ENCODE measurements at places on chromosomes 2 and 18.
A peak's percentile ranks its signal among the peaks of the same experiment; 100 is the strongest.

- no peak for DNase-seq
Measured at GRCh38 chr2:135826544-135826943, 10.4 kb downstream of the LCT start.

DNA sequence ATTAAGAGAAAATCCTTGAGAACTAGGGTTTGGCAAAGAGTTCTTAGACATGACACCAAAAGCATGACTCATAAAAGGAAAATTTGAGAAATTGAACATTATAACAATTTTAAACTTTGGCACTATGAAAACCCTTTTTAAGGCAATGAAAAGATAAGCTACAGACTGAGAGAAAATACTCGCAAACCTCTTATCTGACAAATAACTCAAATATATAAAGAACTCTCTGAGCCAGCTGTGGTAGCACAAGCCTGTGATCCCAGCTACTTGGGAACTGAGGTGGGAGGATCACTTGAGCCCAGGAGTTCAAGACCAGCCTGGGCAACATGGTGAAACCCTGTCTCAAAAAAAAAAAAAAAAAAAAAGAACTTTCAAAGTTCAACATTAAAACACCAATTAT, 70.5 kb downstream of the FAM168B start:
- DNase-seq: no peak

GRCh38 chr18:78580835-78581339, 398.7 kb upstream of the SALL3 start:
- no peak for DNase-seq

GRCh38 chr18:58222432-58223125, 178.6 kb downstream of the NEDD4L start:
- DNase-seq: no peak

- no peak for DNase-seq
Measured at GRCh38 chr2:41353060-41353459, 694.8 kb upstream of the PKDCC start.

DNA sequence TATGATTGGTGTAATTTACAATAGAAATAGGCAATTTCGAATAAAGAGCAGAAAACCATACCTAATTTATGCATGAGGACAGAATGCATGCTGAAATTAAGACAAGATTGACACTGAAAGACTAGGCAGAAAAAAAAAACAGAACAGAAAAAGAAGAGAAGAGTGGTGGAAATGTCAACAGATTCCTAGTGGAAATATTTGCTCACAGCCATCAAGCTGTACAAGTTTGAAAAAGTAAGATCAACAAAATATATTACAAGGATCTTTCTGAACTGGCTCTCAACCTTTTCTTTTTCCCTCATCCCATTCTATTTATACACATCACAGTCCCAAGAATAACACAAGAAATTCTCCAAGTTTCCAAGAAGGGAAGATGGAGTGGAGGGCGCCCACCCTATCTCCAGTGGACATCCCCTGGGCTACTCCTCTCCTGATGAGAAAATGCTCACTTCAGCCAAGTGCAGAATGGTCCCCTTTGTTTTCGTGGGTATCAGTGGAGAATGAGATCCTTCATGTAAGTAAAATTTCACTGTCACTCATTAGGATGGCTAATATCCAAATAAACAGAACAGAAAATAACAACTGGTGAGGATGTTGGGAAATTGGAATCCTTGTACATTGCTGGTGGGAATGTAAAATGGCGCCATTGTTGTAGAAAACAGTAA, 51.0 kb upstream of the ZNF532 start:
- DNase-seq: no peak

DNA sequence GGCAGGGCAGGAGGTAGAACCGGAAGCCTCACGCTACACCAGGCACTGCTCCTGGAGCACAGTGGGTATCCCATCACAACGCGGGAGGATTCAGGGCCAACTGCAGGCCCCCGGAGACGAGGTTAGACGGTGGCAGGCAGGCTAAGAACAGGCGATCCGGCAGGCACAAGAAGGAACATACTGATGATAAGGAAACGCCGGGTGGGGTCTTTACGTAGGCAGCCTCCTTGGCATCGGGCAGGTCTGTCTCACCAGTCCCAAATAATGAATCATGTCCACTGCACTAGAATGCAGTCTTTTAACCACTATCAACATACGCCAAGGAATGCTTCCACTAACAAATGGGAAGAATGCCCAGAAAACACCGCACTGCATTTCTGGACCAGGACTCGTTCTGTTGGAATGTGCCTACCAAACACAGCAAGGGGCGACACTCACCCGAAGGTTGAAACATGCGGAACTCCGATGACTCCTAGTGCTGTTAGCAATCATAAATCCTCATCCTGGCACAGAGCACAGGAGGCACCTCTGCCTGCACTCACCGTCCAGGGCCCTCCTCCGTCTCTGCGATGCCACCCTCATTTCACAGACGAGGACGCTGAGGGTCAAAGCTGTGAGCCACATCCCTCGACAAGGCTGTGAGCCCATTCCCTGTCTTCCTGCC, 35.2 kb downstream of the ZNF516 start:
- DNase-seq: no peak

- DNase-seq: no peak
Measured at GRCh38 chr2:232896720-232897597, 26.9 kb downstream of the SNORC start.

- no peak for DNase-seq
Measured at GRCh38 chr2:45259547-45260160, 250.4 kb upstream of the SIX2 start.

DNA sequence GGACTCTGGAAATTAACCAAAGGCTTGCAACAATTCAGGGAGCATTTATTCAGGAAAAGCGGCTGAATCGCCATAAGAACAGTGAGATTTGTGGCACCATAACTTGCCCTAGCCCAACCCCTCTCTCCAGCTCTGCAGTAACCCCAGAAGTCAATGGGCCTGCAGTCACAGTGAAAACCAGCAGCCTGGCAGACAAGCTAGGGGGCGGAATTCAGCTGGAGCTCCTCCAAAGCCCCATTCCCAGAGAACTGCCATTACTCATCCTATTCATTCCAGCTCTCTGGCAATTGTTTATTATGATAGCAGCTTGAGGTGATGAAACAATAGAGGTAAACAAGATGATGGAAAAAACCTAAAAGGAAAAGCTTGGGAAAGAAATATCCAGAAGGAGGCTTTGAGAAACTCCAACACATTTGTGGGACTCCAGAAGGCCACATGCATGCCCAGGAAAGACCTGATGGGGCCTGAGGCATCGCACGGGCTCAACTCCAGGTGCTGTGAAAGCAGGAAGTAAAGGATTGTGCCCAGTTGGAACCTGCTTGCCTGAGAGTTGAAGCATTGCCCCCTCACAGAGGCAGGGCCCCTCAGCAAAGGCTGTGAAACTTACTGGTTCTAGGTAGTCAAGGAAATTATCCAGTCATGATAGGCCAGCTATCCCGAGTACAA, 126.7 kb downstream of the TWIST2 start:
- no peak for DNase-seq

GRCh38 chr2:85779641-85780315, 26.0 kb downstream of the ATOH8 start:
- no peak for DNase-seq

- DNase-seq: peak; percentile 61
Measured at GRCh38 chr2:197498937-197499593, 575 bp downstream of the HSPD1 start.

GRCh38 chr2:27773959-27774358, 2.4 kb downstream of the MRPL33 start:
- DNase-seq: no peak

DNA sequence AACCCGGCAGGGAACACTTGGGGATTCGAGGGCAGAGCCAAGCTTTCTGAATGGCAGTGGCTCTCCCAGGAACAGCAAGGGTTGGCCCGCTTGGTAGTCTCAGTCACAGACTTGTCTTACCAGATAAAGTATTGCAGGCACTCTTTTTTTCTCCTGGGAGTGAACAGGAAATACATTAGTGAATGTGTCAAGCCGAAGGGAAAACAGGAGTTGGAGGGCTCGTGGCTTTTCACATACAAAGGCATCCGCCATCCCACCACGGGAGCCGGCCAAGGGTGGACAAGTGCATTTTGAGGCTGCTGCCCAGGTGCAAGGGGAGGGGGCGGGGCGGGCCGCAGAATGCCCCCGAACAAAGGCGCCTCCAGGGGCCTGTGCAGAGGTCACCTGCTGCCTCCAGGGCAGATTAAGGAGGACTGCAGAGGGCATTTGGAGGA, 163.3 kb upstream of the SIX3 start:
- no peak for DNase-seq
